ENCODE measurements at places on chromosomes 1 and 21.

DNA sequence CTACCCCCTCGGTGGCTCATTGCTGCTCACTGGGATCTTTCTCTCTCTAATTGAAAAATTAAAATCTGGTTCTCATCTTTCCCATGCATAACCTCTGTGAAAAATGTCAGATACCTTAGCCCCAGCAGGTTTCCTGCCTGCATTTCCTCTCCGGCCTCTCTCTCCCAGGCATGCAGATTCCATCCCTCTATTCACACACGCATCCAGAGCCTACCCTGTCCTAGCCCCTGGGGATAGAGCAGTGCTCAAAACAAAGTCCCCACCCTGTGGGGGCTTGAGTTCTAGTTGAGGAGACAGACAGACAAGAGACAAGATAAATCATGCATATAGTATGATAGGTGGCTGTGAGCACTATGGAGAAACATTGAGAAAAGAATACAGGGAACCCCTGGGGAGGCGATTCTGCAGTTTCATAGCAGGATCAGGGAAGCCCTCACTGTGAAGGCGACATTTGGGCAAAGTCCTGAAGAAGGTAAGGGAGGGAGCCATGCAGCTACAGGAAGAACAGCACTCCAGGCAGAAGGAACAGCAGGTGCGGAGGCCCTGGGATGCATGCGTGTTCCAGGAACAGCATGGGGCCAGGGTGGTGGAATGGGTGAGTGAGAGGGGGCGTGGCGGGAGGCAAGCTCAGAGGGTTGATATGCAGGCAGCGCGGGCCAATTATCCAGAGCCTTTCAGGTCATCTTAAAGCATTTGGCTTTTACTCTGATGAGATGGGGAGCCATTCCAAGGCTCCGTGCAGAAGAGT, 3.5 kb upstream of the BSND start:
- DNase-seq = no peak

DNA sequence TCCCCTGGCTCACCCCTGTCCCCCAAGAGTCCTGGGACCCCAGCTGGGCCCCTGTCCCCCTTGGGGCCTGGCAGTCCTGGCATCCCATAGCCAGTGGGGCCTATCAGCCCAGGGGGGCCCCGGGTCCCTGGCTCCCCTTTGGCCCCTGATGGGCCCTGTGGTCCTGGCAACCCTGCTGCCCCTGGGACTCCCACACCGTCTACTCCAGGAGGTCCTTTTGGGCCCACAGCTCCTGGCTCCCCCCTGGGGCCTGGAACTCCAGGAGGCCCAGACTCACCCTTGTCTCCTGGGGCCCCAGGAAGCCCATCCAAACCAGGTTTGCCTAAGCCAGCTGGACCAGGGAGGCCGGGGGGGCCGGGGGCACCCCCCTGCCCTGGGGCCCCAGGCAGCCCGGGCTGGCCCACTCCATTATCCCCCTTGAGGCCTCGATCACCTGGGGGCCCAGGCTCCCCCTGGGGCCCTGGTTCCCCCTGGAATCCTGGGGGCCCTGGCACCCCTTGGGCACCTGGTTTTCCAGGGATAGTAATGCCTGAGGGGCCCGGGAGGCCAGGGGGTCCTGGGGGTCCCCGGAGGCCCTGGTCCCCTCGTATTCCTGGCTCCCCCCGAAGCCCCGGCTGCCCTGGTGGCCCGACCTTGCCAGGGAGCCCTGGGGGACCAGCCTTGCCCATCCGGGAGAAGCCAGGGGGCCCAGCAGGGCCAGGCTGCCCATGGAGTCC, 10.1 kb downstream of the ADPRS start:
- no peak for DNase-seq

- DNase-seq = no peak
These were observed 846 bp downstream of the HMGB4 start for GRCh38 chr1:33864460-33865389.

DNA sequence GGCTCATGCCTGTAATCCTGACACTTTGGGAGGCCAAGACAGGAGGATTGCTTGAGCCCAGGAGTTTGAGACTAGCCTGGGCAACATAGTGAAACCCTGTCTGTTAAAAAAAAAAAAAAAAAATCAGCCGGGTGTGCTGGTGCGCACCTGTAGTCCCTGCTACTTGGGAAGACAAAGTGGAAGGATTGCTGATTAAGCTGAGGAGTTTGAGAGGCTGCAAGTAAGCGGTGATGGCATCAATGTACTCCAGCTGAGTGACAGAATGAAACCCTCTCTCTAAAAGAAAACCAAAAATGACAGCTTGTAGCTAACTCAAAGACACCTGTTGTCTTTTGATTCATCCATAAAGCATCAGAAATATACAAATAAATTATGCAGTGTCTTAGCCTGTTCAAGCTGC, 31.8 kb downstream of the SIPA1L2 start:
- DNase-seq = no peak

- DNase-seq = no peak
These were observed 67.6 kb downstream of the GIPC2 start for GRCh38 chr1:78113156-78113916.

- no peak for DNase-seq
These were observed 6.6 kb downstream of the SNX27 start for GRCh38 chr1:151618470-151618869.

- DNase-seq = no peak
These were observed 1240.7 kb downstream of the BRINP3 start for GRCh38 chr1:189237008-189237407.

GRCh38 chr1:165288350-165289120, 68.0 kb downstream of the LMX1A start:
- no peak for DNase-seq

DNA sequence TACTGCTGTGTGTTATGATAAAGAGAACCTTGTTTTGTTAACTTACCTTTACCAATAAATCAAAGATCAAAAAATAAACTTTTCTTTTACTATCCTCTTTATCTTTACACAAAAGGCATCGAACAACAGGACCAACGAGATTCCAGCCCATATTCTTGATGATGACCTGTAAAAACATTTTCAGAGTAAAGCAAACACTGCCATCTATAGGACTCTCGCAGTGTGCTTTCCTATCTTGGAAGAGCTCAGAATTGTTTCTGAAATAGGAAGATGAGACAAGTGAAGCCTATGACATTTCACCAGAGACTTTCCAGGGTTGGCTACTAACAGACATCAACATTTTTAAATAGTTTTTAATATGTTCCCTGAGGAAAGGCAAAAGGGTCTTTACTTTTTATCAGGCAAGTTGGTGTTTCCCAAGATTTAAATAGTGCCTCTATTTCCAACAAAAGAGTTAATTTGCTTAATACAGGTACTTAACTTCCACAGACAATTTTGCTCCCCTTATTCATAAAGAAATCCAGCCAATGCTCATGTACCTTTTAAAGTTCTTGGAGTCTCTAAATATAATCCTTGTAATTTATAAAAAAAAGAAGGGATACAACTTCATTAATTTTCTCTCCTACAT, 7.3 kb downstream of the GLMN start:
- peak; percentile 80 for DNase-seq

GRCh38 chr1:226662642-226663326, 76.3 kb downstream of the ITPKB start:
- DNase-seq = peak; percentile 80

DNA sequence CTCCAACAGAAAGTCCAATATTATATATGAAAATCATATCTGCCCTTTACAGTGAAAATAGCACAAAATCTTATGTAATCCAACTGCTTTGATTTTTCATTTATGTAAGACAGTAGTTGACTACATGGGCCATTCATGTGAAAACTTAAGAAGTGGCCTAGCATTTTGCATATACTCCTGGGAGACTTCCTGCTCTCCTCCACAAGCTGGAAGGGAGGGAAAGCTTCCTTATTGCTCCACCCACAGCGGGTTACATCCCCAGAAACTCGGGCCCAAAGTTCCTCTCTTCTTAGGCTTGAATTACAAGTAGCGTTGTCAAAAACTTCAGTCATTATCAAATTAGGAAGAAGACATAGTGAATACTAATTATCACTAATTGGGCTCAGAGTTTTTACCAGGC, 29.2 kb downstream of the FYB2 start:
- no peak for DNase-seq

GRCh38 chr21:30336596-30336995, 898 bp downstream of the KRTAP27-1 start:
- no peak for DNase-seq
